ENCODE measurements at places on chromosomes 1 and 21.

DNA sequence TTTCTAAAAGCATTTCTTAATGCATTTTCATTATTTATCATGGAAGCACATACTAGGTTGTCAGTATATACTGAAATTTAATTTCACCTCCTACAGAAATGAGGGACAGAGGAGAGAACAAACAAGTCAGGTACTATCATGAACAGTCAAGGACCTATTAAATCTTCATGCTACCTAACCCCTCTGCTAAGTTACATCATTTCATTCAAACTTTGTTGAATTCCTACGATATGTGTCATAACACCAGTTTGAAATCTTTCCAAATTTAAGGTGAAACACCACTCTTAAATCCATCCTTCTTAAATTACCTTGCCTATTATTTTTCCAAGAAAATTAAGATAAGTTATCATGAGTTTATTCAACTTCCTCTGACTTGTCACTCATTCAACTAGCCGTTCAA is 78.9 kb downstream of the DENND1B start:
- peaks cover 8% of the 10 kb centered on the region for H3K4me1 ChIP-seq
- no peaks in the 10 kb centered on the region for H3K36me3 ChIP-seq
- no peaks in the 10 kb centered on the region for H3K27me3 ChIP-seq
- DNase-seq = no peak

DNA sequence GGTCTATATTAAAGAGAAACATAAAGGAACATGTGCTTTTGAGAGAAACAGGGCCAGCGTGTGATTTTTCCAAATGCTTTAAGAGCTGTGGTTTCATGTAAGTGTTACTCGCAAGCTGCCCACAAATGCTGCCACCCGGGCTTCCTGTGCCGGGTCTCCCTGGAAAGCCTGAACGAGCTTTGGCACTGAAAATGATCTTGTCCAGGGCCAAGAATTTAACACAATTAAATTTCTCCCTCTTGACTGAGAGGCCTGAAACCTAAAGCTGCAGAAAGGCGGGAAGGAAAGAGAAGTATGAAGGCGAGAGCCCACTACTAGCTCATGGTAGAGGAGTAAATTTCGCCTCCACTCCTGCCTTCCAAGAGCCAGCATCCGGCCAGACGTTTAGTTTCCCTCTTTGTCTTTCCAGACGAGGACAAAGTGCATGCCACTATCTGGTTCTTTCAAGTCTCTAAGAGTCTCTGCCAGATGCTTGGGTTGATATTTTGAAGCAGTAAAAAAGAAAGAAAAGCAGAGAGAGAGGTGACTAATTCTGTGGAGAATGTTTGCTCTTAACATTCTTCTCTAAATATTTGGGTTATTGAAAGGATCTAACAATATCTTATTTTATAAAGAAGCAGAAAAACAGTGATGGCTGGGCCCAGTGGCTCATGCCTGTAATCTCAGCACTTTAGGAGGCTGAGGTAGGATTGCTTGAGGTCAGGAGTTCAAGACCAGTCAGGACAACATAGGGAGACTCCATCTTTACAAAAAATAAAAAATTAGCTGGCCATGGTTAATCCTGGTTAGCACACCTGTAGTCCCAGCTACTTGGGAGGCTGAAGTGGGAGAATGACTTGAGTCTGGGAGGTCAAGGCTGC is 100.0 kb upstream of the HNRNPU start:
- no peak overlapping the region for H3K4me3 ChIP-seq
- no peak for DNase-seq
- no peaks in the 10 kb centered on the region for H3K36me3 ChIP-seq
- no peaks in the 10 kb centered on the region for H3K27me3 ChIP-seq

- H3K36me3 ChIP-seq = no peaks in the 10 kb centered on the region
- H3K4me1 ChIP-seq = no peaks in the 10 kb centered on the region
- peaks cover 1% of the 10 kb centered on the region for H3K27me3 ChIP-seq
- no peak overlapping the region for H3K4me3 ChIP-seq
- H3K27ac ChIP-seq = no peak overlapping the region
Measured at GRCh38 chr1:38776466-38777065, 83.0 kb downstream of the RRAGC start.

- H3K4me3 ChIP-seq = no peak overlapping the region
- no peaks in the 10 kb centered on the region for H3K4me1 ChIP-seq
- H3K36me3 ChIP-seq = no peaks in the 10 kb centered on the region
- H3K27me3 ChIP-seq = no peaks in the 10 kb centered on the region
- DNase-seq = no peak
- H3K27ac ChIP-seq = no peak overlapping the region
Measured at GRCh38 chr1:199778324-199778955, 249.1 kb upstream of the NR5A2 start.

GRCh38 chr1:2640626-2641025 is 7.8 kb upstream of the MMEL1 start:
- H3K4me1 ChIP-seq = no peaks in the 10 kb centered on the region
- peaks cover 47% of the 10 kb centered on the region for H3K27me3 ChIP-seq
- no peak overlapping the region for H3K4me3 ChIP-seq
- H3K27ac ChIP-seq = no peak overlapping the region
